Epithelial cell of proximal tubule (primary cell): ENCODE measurements at places on chromosomes 2 and 18.

- DNase-seq = no peak
Observed at GRCh38 chr2:178110681-178111080, 1.6 kb upstream of the RBM45 start.

- no peak for DNase-seq
Observed at GRCh38 chr18:37844209-37844970, 278.8 kb upstream of the CELF4 start.

DNA sequence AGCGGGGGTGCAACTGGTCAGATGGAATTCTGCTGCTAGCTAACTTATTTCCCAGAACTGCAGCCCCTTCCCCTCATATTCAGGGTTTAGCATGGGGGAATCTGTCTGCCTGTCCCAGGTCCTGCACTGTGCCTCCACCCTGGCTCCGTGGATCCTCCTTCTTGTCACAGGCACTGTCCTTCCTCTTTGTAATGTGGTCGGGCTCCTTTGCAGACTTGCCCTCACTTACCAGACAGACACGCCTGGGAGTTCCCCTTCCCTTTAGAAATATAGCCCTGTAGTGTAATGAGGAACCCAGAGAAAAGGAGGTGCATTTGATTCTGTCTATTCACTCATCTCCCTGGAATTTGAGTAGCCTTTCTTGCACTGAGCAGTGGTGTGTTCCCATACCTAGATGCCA, 108.7 kb downstream of the TRIM43 start:
- DNase-seq = no peak

GRCh38 chr2:120551522-120551921, 184.1 kb upstream of the GLI2 start:
- no peak for DNase-seq

DNA sequence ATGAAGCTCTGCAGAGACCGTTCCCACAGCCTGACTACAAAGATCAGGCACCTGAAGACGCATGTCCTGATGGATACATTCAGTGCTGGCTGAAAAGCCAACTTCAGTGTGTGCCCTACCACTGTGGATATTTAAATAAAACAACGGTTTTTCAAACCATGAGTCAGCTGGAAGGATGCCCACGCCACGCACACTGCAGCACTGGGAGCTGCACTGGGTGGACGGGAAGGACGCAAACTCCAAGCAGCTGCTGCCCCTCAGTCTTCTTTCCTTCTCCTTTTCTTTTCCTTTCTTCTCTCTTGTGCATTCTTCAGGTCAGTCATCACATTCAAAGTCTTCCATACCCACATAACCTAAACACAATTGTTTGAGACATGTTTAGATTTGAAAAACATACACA, 7.9 kb downstream of the TMEM18 start:
- DNase-seq = no peak

DNA sequence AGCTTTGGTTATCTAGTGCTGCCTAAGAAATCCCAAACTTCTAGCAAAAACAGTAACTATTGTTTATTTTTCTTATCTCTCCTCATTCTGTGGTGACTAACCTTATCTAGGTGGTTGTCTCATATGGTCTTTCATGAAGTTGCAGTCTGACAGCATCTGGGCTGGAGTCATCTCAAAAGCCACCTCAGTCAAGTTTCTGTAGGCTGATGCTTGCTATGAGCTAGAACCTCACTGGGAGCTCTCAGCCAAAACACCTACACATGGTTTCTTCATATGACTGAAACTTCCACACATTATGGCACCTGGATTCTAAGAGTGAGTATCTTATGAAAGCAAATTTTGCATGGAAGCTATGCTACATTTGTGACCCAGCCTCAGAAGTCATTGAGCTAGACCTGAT, 596.4 kb upstream of the VRK2 start:
- DNase-seq = no peak

- no peak for DNase-seq
Observed at GRCh38 chr2:231299267-231299666, 96.2 kb upstream of the B3GNT7 start.

DNA sequence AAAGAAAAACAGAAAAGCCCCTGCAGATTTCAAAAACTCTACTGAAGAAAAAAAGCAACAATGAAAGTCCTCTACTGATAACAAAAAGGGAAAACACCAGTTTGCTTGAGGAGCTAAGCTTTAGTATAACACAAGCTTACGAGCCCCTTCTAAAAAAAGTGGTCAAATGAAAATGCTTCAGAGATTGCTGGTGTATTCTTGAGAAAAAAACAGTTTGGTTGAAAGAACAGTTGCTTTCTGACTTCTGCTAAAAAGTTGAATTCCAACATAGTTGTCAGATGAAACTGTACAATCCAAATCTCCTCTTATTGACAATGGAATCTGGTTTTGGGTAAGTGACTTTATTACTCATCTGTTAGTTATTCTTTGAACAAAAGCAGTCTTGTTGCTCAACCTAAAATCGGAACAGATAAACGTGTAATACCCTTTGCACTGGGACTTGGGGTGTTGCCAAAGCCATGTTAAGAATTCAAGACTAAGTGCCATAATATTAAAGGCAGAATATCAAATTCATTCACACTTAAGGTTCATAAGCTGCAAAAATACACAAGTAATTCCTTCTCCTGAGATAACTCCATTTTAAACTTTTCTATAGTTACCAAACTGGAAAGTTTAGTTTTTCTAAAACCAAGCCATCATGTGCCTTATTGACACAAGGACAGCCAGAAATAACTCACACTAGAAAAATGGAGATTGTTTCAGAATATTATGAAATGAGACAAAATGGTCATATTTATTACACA, 45.3 kb upstream of the SPAG16 start:
- peak; percentile 72 for DNase-seq

- DNase-seq = no peak
Observed at GRCh38 chr2:141186413-141187074, 944.3 kb downstream of the LRP1B start.

GRCh38 chr2:35891528-35891927, 464.1 kb upstream of the CRIM1 start:
- no peak for DNase-seq

DNA sequence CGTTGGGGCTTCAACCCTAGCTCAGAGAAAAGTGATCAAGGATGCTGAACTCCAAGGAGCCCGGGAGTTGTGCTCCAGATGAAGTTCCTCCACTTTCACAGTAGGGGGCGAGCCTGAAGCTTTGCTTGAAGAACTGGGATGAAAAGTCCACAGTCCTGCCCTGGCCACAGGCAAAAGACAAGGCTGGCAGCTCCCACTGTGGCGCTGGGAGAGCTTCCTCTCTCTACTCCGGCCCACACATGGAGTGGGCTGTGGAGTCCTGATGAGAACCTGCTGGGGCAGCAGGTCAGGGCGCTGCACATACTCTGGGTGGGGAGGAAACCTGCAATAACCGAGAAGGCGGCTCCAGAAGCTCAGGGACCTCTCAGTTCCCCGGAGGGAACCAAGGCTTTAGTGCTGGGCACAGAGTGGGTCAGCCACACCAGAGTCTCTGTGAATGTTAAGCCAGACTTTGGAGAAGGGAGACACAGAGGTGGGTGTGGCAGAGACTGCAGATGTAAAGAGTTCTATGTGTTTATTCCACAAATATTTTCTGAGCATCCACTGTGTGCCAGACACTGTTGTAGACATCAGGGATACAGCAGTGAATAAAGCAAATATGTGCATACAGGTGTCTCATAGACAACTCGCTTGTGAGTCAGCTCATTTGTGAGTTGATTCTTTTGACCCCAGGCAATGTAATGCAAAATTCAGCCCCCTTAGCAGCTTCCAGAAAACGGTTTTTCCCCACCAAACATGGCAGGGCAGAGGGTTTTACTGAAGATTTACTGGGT, 48.0 kb upstream of the MRPL33 start:
- DNase-seq = no peak

- no peak for DNase-seq
Observed at GRCh38 chr2:109261906-109262631, 133.1 kb downstream of the SH3RF3 start.

GRCh38 chr2:190637903-190638618, 10.8 kb upstream of the NAB1 start:
- no peak for DNase-seq

DNA sequence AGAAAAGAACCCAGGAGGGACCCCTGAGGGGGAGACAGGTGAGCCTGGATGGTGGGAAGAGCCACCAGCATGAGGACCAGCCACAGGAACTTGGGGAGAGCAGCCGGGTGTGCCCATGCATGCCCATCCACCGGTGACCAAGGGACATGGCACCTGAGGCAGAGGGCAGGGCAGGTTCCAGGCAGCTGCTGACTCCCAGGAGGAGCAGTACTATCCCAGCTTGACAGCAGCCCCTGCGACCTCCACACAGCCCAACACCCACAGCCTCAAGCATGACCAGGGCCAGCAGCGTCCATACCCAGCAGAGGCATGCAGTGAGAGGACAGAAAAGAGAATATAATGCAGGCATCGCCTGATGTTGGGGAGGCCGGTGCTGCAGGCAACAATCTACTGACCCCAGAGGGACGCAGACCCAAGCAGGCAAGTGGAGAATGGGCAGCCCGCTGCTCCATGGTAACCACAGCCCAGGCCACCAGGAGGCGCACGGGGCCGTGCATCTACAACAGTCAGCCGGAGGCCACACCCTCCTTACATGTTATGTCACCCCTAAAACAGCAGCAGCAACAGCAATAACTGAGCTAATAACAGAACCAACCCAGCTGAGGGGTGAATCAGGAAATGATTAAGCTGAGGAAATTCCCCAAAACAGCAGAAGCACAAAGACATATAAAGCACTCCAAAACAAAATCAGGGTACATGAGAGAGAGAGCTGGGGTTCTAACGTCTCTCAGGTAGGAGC, 44.1 kb downstream of the ANKMY1 start:
- DNase-seq = peak; percentile 15

DNA sequence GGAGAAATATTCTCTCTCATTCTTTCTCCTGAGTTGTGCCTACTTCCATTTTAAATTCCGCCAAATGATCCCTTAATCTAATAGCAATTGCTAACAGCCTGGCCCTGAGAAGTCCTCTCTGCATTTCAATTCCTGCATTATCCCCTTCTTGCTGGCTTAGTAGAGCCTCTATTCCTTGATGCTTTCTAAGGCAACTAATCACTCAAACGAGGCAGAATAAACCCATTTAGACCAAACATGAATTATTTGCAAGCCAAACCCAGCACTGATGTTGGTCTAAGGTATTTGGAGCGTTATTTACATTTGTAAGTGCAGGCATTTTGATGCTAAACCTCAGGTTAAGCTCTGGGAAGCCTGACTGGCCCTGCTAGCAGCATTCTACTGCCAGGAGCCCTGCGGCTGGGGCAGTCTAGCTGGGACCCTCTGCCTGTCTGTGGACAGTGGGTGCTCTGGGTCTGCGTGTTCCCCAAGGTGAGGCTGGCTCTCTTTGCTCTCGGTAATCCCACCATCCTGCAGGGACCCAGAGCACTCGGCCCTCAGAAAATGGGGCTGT, 173.1 kb upstream of the HS6ST1 start:
- no peak for DNase-seq

GRCh38 chr2:203830304-203831055, 37.1 kb upstream of the CTLA4 start:
- no peak for DNase-seq

DNA sequence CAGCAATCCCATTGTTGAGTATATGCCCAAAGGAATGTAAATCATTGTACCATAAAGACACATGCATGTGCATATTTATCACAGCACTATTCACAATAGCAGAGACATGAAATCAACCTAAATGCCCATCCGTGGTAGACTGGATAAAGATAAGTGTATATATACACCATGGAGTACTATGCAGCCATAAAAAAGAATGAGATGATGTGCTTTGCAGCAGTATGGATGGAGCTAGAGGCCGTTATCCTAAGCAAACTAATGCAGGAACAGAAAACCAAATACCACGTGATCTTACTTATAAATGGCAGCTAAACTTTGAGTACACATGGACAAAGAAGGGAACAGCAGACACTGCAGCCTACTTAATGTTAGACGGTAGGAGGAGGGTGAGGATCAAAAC, 18.4 kb upstream of the RAMP1 start:
- no peak for DNase-seq

GRCh38 chr2:28613633-28614501, 118.0 kb downstream of the PLB1 start:
- DNase-seq = peak; percentile 98

DNA sequence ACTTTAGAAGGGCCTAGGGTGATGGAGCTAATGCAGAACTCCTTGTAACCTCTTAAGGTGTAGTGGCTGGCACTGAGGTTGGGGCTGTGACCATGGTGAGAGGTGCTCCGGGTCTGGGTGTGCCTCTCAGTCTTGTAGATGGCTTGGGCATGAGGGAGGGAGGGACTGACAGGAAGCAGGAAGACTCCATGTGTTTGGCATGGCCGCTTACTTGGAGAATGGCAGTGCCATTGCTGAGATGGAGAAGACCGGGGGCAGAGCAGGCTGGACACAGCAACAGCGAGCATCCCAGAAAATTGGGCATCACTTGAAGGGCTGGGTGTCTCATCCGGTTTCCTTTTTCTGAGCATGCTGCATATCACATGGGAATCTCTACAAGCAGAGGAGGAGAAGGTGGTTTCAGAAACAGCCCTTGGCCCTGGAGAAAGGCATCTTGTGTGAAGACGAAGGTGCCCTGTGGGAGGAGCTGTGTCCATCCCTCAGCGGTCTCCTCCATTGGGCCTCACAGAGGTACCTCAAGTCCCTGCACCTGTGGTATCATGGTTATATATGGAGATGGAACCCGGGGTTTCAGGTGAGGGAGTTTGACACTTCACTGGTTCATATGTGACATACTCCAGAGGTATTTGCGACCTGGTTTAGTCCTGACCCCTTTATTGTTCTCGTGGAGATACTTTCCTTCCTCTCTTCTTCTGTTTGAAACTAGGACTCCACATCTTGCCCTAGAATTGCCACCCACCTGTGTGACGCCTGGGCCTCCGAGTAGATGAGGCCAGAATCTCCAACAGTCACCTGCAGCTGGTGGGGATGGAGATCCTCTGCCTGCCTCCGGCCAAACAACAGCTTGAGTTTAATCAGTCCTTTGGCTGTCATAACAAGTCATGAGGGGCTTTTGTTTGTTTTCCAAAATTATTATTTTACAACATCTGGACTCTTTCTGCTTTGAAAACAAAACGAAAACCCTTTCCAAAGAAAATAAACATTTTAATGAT, 45.6 kb downstream of the INPP4A start:
- DNase-seq = no peak

DNA sequence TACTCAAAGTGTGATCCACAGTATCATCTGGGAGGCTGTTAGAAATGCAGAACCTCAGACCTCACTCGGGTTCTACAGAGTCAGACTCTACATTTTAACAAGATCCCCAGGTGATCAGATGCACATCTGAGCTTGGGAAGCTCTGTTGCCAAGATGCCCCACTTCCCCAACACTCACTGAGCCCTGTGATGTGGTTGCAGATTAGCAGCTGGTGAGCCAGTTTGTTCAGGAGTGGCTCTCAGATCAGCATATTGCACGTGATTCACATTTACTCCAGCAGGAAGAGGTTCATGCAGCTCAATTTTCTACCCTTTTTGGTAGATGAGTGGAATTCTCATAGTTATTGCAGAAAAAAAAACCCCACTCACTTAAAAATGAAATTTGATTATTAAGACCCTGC, 96.4 kb downstream of the VIT start:
- DNase-seq = no peak

- no peak for DNase-seq
Observed at GRCh38 chr2:238113611-238114010, 13.5 kb downstream of the ESPNL start.

DNA sequence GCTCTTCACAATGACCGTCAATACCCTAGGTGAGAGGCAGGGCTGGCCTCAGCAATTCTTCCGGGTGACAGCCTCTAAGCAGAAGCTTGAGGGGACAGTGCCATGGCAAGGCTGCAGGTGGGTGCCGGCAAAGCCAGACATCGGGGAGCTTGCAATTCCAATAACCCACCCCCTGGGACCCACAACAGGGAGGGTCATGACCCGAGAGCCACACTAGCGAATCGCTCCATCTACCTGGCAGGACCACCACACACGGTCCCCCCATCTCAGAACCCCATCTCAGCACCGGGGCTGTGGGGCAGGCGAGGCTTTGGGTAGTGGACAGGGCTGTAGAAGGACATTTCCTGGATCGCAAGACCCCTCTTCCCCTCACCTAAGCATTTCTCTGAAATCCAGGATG, 177.2 kb downstream of the ACKR3 start:
- DNase-seq = no peak
